ENCODE measurements at places on chromosomes 3 and 15.

- DNase-seq, result no peak
Observed at GRCh38 chr3:101128001-101128400, 134.8 kb upstream of the ABI3BP start.

GRCh38 chr3:165643425-165643824, 193.8 kb downstream of the BCHE start:
- no peak for DNase-seq

GRCh38 chr3:131540821-131541220, 38.0 kb upstream of the MRPL3 start:
- no peak for DNase-seq

DNA sequence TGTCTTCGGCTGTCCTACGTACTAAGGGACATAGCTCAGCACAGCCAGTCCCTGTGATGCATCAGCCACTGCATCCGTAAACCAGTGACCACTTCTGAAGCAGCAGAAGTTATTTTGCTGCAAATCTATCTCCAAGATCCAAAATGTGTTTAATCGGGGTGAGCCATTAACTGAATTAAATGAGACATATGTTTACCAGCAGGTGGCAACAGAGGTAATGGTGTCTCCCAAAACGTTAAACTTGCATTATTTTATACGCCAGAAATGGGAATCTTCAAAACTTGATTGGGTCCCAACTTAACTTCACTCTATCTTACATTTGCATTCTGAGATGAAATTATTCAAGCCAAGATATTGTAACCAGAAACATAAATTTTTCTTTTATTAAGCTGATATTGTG, 75.3 kb upstream of the BOC start:
- no peak for DNase-seq

GRCh38 chr3:5275529-5275928, 88.0 kb downstream of the EDEM1 start:
- DNase-seq, result no peak

Data from NCI-H1436 (cell line).